ENCODE measurements at places on chromosomes 1 and 21.

- no peak for DNase-seq
These were observed 439.0 kb upstream of the PLXNA2 start for GRCh38 chr1:208683141-208683540.

GRCh38 chr1:147820761-147821297 is 60.4 kb upstream of the GJA5 start:
- DNase-seq = no peak

DNA sequence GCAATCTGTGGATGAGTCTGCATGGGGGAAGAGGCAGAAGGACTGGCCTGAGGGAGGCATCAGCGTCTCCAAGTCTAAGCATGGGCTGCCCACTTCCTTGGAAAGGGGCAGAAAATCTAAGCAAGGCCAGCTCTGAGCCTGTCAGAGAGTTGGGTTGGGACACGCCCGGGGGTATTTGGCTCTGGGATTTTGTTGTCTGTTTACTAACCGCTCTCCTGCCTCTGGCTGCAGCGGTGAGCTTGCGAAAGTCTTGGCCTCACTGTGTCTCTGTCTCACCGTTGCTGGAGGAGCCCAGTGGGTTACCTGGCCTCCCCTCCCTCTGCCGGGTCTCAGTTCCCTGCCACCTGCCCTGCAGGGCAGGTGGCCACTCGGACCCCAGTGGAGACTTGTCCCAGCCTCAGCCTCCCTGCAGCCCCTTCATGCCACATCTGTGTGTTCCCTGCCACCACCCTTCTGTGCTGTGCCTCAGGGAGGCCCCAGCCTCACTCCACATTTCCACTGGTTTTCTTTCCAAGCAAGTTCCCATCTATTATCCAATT is 33.7 kb downstream of the EDN2 start:
- DNase-seq = no peak

GRCh38 chr21:41600556-41600955 is 92.6 kb upstream of the TMPRSS2 start:
- DNase-seq = no peak

- DNase-seq = no peak
These were observed 51.3 kb downstream of the PTGS2 start for GRCh38 chr1:186628910-186629309.

DNA sequence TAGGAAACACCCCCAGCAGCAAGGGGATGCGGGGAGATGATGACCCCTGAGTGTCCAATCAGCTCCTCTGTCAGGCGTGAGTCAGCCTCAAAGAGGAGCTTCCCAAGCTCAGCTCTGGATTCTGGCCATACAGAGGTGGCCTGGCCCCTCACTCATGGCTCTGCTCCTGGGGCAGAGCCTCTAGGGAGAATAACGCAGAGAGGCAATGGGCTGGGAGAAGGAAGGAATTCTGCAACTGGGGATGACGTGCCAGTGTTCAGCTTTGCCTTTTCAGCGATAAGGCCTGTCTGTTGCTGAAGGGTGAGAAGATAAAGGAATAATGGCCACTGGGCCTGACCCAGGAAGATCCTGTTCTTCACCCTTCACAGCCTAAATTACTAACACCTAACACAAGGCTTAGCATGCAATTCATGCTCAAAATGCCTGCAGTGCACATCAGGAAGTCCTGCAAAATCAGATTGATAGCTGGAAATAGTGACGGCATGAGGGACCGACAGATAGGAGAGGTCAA is 92.2 kb downstream of the TBX19 start:
- no peak for DNase-seq

DNA sequence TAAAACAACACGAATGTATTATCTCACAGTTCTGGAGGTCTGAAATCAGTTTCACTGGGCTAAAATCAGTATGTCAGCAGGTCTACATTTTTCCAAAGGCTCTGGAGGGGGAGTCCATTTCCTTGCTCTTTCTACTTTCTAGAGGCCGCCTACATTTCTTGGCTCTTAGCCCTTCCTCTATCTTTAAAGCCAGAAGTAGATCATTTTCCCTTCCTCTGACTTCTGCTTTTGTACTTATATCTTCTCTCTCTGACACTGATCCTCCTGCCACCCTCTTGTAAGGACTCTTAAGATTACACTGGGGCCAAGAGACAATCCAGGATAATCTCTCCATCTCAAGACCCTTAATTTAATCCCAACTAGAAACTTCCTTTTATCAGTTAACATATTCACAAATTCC is 41.4 kb downstream of the MSH4 start:
- DNase-seq = no peak

DNA sequence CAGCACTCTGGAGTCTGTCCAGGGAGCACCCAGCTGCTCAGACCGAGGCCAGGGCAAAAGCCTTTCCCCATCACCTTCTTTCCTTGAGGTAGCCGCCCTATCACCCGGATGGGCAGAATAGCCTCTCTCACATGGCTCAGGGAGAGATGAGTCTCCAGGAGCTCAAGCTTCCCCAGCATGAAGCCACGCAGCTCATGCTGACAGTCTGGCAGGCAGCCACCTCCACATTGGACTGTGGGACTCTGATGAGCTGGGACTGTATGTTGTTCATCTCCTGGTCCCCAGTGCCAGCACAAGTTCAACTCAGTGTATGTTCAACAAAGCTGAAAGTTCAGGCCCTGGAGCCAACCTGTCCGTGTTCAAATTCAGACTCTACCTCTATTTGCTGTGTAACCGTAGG is 75.2 kb upstream of the ZC3H12A start:
- DNase-seq = no peak
